ENCODE measurements at places on chromosomes 1 and 21. TPM values are rescaled to one million over a fixed set of nuclear protein-coding genes. Genes with fewer than 3 reads are reported as not detected.

Gene SELENON
- total RNA-seq, result 19.1 TPM

Gene KLHDC9
- total RNA-seq, result 6.8 TPM

Gene VANGL2
- 0.21 TPM for total RNA-seq

Gene OR2L13
- not detected for total RNA-seq

GRCh38 chr21:34691390-34692032 is 22.7 kb downstream of the CLIC6 start:
- DNase-seq, result no peak

- peak; percentile 1 for DNase-seq
Measured at GRCh38 chr1:237672748-237673147, 218.0 kb downstream of the ZP4 start.

GRCh38 chr1:214636436-214636835 is 33.4 kb downstream of the CENPF start:
- no peak for DNase-seq

GRCh38 chr1:18495635-18496034 is 14.9 kb downstream of the KLHDC7A start:
- DNase-seq, result no peak

- no peak for DNase-seq
Measured at GRCh38 chr1:194833111-194833510, 1646.7 kb upstream of the B3GALT2 start.

- DNase-seq, result no peak
Measured at GRCh38 chr1:68868606-68869005, 371.7 kb upstream of the DEPDC1 start.

- peak; percentile 89 for DNase-seq
Measured at GRCh38 chr1:24727501-24728216, 17.6 kb upstream of the CLIC4 start.

- DNase-seq, result no peak
Measured at GRCh38 chr1:220700556-220701179, 10.5 kb downstream of the C1orf115 start.

DNA sequence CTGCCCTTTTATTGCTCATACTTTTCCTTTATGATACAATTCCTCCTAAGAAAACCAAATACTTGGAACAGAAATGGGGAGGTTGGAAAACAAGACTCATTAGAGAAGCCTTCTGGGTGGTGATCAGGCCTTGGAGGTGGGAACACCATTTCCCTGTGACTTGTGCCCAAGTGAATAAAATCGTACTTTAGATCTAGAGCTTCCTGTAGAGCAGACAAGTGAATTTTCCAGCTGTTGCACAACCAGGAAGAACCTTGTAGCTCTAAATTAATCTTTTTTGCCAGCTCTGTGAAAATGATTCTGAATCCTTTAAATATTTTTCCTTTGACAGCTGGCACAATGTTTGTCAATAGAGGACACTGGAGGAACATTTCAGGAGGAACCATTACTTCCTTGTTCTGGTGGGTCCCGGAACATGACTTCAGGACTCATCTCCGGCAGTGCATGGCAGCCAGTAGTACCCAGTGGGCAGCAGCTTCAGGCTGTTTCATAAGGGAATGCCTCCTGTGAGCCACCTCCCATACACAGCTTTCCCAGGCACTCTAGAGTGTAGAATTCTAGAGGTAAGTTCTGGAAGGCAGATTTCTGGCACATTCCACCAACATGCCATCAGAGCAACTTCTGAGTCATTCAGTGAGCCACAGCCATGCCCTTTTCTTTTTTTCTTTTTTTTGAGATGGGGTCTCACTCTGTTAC is 5.5 kb upstream of the SNAPIN start:
- no peak for DNase-seq

DNA sequence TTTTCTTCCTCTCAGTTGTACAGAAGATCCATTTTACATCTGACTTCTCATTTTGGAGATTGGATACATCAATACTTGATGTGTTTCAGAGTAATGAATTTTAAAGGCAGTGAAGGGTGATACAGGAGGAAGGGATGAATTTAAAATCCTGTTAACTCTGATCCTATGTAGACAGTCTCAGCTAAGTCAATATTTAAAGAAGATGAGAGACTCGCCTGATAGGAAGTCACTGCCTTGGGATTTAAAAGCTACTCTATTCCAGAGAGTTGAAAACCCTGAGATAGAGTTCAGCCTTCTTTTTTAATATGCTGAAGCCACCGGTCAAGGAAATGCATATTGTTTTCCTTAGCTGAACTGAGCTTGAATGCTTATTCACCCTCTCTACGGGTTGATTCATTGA is 42.7 kb downstream of the HUNK start:
- no peak for DNase-seq

DNA sequence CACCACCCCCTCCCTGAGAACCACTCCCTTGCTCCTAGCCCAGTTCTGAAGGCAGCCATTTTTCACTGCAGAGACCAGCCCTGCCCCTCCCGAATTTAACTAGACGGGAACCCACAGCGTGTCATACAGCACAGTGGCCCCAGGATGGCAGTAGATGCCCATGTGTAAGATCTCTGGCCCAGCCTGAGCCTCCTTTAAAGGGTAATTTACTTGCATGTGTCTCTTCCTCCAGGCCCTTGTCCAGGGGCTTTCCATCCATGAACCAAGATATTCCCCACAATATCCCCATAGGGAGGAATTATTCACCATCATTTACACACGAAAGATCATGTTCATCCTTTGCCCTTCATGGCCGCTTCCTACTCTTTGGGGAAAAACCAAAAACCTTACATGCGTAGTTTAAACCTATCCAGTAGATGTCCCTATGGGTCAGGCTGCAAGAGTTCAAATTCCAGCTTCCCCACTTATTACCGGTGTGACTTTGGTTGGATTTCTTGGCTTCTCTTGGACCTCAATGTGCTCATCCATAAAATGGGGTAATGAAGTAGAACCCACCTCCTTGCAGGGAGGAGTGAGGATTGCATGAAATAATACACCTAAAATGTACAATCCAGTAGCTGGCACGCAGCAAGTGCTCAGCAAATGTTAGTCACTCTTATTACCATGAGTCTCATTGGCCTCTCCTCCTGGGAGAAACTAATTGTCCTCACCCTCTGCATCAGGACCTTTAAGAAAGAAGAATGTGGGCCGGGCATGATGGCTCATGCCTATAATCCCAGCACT is 4.0 kb upstream of the LACTBL1 start:
- DNase-seq, result peak; percentile 86

DNA sequence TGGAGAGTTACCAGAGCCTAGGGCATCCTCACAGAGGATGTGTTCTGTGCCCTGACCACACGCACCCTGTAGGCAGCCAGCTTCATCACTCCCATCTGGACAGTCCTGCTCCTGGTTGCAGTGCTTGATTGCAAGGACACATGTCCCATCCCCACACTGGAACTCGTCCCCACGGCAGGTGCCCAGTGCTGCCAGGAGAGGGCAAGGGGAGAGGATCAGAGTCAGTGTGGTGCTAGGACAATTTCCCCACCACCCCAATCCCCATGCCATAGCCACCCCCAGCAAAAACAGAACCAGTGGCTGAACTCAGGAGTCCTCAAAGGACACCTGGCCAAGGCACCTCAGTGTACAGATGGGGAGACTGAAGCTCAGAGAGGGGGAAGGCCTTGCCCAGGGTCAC is 37.2 kb upstream of the MAGOH start:
- no peak for DNase-seq

GRCh38 chr21:39185157-39185556 is 1.9 kb upstream of the PSMG1 start:
- DNase-seq, result no peak

DNA sequence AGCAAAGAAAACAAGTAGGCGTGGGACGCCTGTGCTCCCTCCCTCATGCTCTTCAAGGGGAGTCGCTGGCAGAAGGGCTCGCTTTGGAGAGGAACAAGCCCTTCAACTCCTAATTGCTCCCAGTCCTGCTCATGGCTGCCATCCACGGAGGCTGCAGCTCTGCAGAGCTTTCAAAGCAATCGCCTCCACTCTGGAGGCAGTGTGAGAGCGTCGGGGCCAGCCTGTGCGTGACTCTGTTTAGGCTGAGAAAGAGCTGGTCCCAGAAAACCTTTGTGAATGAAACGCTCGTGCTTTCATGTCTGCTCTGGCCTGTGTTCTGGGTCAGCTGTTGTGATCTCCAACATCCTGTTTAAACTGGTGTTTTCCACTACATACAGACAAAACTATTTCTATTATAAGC is 23.9 kb upstream of the RUNX1 start:
- no peak for DNase-seq

GRCh38 chr1:245715970-245716369 is 561.2 kb downstream of the KIF26B start:
- peak; percentile 88 for DNase-seq
